ENCODE measurements at places on chromosomes 3 and 15.
A peak's percentile ranks its signal among the peaks of the same experiment; 100 is the strongest.

DNA sequence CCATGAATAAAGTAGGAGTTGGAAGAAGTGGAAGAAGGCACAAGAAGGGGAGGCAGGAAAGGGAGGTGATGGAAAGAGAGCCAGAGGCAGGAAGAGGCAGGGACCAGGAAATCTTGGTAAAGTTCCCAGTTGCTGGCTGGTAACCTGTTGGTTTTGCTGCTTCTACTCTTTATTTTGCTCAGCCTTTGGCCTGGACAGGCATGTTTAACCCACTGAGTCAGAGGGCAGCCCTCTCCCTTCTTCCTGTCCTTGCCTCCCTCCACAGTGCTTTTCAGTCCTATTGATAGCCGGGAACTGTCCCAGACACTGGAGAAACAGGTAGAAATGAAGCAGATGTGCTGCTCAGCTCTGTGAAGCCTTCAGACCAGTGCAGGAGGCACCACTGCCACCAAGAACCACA lies 43.4 kb upstream of the APEH start:
- no peak for DNase-seq

DNA sequence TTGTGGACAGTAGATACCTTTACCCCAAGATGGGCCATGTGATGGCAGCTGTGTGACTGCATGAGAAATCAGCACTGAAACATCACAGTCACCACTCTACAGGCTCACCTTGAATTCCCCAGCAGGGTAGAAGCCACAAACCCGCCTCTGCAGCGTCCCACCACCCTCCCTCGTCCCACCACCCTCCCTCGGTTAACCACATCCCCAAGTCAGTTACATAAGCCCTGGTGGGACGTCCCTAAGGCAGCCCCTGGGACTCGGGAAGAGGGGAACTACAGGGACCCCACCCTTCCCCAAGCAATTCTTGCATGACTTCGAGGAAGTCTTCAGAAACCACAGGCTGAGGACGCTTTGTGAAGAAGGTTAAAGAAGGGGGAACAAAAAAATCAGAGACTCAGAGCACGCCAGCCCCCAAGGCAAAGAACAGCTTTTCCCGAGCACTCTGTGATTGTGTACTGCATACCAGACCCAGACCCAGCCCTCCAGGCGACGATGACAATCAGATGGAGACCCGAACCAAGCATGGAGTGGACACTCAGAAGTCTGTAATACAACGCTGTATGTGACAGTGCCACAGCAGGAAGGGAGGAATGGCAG lies 60.5 kb downstream of the SH3BP5 start:
- DNase-seq, result peak; percentile 74

GRCh38 chr3:37610529-37610928 lies 251.2 kb upstream of the CTDSPL start:
- DNase-seq, result no peak

- DNase-seq, result no peak
Observed at GRCh38 chr3:143821862-143822261, 26.4 kb downstream of the SLC9A9 start.

DNA sequence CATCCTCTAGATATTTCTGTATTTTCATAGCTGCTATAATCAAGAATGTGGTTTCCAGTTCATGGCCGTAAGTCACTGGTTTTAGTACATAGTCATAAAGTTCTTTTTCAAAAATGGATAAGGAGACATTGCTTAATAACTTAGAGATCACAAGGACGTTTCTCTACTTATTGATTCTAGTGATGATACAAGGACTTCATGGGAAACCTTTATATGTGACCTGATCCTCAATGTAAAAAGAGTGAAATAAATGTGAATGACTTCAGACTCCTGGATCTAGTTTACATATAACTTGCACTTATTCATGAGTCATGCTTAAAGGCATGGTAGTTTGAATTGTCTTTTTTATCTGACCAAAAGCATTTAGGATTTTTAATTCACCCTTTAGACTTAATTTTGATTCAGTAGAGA lies 35.2 kb downstream of the TSC22D2 start:
- DNase-seq, result no peak

DNA sequence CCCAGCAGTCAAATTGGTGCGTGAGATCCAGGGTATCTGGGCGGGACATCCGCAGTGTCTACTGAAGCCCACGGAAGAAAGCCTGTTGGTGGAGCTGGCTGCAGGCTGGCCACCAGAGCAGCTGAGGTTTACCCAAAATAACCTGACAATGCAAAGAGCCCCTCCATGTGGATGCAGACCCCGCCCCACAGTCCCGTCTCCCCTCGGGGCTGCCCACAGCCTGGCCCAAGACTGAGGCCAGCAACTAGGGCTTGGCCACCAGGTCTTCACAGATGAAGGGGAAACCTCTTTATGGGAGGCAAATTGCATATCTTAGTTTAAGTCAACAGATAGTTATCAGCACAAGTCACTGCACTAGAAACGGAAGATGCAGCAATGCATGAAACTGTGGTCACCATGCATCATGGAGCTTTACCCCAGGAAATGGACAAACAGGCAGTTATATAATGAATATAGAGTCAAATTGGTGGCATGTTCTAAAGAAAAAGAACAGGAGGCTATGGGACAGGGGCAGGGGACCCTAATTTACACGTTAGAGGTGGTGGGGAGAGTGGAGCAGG lies 86.3 kb downstream of the ARNT2 start:
- no peak for DNase-seq

DNA sequence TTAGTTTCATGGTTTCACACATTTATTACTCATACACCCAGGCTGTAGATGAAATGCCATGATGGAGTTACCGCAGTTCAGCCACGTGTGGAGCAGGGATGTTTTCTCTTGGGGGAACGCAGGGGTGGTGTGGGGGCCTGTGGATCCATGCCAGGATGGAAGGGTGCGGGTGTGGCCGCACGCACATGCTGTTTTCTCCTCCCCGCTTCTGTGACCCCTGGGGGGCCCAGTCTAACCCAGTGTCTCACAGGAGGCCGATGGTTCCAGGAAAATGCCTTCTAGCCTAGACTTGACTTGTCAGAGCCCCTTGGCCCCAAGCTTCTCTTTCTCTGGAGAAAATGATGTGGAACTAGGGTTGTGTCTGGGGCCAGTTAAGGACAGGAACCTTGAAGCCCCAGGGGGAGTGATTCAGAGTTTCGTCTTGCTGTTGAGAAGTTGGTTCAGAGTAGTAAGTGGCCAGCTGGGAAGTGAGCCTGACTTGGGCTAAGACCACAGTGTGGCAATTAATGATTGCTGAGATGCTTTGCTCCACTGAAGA lies 240.4 kb upstream of the BHLHE40 start:
- DNase-seq, result no peak

DNA sequence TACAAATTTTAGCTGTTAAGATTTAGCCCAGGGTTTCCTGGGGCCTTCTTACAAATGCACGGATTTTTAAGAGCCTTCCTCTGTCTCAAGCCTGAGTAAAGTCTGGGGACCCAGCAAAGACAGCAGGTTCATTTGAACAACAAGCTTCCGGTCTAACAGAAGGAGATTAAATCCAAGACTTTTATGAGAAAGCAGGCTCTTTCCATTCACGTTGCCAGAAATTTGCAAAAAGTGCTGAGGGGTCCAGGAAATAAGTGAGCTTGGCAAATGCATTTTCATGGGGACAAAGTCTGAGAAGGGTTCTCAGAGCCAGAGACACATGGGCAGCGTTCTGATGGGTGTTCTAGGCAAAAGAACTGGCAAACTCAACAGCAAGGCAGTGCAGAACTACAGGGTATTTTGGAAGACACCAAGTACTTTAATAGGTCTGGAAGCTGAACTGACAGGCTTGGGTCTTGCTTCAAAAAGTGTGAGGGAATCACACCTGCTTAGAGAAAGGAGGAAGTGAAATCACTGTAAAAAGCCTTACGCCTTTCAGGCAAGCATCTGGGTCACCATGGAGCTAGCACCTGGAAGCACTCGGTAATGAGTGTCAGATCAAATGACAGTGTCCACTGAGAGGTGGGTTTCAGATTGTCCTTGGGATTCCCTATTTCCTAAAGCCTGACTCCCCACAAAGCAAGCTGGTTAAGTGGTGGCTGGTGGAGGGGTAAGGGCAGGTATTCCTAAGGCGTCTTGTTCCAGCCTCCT lies 115.8 kb upstream of the ARHGEF3 start:
- no peak for DNase-seq

- DNase-seq, result no peak
Observed at GRCh38 chr15:48091522-48091921, 29.3 kb upstream of the SLC24A5 start.

DNA sequence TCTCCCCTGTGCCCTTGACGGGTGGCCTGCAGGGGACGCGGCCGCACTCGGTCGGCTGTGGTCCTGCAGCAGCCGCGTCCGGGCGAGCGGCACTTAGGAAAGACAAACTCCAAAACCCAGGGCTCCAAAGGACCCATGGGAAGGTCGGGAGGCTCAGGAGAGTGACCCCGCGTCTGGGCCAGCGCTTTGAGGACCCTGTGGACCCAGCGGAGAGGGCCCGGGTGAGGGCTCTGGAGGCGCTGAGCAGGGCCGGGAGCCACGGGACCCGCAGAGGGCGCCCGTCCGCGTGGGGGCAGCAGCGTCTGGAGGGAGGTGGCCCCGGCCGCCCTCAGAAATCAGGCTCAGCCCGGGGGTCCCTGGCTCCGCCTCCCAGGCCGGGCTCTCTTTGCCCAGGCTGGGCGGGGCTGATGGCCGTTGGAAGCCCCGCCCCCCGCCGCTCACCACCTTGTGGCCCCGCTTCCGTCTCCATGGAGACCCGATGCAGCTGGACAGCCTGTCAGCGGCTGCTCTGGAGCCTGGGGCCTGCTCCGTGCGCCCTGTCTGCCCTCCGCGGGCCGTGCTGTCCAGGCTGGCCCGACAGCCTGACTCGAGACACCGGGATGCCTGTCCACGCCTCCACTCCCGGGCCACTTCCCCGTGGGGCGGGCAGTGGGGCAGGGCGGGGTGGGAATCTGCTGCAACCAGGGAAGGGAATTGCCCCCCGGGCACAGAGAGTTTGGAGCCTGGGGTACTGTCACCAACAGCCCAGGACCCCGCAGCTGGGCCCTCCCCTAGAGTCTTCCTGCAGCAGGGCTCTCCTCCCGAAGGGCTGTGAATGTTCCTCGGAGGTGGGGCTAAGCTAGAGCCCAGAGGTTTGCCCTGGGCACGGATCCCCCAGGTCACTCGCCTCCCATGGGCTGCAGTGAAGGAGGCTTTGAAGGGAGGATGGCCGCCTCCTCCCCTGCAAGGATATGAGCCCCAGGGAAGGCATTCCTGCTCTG lies 34.8 kb upstream of the RPL32 start:
- DNase-seq, result no peak

DNA sequence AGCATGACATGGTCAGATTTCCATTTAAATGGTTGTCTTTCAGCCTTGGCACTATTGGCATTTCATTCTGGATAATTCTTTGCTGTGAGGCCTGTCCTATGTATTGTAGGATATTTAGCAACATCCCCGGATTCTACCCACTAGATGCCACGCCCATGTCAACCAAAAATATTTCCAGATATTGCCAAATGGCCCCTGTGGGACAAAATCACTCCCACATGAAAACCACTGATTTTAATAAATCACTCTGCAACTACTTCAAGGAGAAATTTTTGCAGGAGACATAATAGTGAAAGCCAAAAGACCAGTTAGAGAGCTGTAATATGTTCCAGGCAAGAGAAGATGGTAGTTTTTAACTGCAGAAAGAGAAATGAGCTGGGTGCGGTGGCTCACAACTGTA lies 55.9 kb upstream of the RARB start:
- DNase-seq, result no peak

GRCh38 chr3:158651192-158651591 lies 6.9 kb downstream of the GFM1 start:
- no peak for DNase-seq

All from effector memory CD8-positive, alpha-beta T cell (primary cell).